ENCODE measurements at places on chromosomes 7 and 10.

- no peak for DNase-seq
Observed at GRCh38 chr7:153902862-153903261, 149.3 kb upstream of the DPP6 start.

GRCh38 chr7:159001811-159002210, 142.9 kb downstream of the VIPR2 start:
- no peak for DNase-seq

DNA sequence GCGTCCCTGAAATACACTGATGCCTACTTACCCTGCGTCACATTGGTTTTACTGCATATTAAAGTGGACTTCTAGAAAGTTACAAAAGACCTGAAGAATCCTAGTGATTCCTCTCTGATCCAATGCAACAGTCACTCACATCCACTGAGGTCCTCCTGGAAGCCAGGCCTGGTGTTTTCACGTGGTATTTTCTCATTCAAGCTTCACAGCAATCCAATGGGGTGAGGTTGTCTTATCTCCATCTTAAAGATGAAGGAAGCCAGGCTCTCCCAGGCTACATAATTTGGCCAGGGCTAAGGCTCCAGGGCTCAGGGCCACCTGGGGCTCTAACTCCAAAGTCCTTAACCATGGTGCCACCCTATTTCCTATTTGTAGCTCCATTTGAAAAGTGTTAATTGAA, 126.3 kb upstream of the SFMBT2 start:
- DNase-seq, result no peak

DNA sequence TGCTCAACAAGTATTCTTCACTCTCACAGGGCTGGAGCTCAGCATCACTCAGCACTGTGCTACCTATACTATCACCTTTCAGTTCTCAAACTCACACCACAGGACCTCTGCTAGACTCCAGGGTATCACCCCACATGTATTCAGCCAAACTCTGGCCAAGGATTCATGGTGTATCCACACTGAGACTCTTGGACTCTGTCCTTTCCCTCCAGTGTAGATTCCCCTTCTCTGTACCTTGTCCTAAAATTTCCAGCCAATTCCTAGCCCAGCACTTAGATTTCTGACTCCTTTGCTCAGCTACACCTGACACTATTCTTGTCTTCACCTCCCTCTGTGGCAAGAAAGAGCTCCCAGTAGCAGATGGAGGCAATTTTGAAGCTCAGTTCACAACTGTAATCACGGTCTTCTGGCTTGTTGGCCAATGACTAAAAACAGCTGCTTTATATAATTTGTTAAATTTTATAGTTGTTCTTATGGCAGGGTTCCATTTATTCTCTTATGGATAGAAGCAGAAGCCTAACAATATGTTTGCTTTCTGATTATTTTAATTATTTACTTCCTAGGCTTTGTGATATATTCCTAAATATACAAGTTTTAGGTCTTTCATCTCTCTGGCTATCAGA, 258.8 kb downstream of the THSD7A start:
- DNase-seq, result no peak

DNA sequence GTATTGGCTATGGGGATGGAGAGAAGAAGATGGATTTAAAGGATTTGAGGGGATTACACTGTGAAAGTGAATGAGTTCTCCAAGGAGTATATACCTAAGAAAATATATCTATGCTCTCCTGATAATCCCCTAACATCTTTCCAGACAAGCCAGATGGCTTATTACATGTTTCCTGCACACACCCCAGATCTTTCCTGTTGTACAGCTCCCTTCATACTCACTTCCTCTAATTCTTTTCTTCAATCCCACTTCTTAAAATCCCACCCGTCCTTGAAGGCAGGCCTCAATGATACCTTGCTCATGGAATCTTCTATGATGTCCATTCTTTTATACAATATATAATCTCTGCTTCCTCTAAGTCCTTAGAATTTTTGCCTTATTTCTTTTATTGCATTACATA, 317.2 kb upstream of the DGKB start:
- peak; percentile 45 for DNase-seq

DNA sequence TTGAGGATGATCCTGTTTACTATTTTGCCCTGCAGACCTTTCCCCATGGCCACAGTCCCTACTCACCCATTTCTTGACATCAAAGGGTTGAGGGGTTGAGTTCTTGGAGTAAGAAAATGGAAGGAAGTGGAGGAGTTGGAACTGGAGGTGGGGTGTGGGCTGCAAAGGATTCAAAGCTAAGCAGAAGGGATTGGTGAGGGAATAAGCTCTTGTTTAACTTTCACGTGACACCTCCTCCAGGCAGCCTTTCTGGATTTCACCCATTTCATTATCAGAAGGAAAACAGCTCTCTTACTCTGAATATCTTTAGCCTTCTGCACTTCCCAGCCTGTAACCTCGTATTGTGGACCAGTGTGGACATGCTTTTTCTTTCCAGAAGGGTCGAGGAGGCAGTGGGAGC, 13.7 kb downstream of the MOSPD3 start:
- DNase-seq, result no peak

GRCh38 chr7:86469680-86470295, 173.9 kb upstream of the GRM3 start:
- peak; percentile 67 for DNase-seq

DNA sequence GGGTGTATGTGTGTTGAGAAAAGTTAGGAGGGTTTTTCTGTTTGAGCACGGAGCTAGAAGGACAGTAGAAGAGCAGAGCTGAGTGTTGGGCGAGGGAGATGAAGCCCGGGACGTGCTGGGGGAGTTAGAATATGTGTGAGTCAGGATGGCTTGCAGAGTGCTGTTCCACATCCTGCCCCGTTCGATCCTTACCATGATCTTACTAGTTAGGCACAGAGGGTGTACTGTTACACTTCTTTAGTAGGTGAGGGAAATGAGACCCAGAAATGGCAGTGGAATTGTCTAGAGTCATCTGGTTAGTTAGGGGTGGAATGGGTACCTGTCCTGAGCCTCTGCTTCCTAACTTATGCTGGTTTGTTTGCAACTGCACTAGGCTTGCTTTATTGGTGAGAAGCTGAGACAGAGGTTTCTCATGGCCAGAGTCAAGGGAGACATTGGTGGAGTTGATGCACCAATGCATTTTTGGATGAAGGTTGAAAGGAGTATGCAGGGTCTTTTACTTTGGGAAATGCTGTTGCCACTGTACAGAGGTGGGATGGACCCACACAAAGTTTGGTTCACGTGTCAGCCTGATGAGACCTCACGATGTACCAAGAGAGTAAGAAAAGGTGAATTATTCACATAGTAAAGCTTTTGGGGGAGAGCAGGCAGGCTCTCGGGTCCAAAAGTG, 42.4 kb downstream of the CCNY start:
- no peak for DNase-seq

All from D341Med (cell line).